ENCODE measurements at places on chromosomes 3 and 15.

DNA sequence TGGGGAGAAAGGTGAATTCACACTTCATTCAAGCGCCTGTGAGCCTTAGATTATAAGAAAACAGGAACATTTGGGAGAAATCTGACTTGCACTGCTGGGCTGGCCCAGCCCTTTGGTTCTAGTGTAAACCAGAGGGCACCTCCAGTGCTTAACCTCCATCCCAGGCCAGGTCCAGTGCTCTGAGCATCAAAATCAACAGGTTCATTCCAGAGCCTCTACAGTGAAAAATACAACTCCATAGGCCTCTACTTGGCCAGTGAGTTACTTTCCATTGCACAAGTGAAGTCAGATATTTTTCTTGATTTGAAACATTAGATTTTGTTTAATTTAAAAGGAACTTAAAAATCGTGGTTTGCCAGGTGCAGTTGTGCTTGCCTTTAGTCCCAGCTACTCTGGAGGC lies 3.0 kb downstream of the SNUPN start:
- no peak for DNase-seq

- DNase-seq = no peak
Observed at GRCh38 chr3:80238152-80238551, 470.4 kb upstream of the ROBO1 start.

DNA sequence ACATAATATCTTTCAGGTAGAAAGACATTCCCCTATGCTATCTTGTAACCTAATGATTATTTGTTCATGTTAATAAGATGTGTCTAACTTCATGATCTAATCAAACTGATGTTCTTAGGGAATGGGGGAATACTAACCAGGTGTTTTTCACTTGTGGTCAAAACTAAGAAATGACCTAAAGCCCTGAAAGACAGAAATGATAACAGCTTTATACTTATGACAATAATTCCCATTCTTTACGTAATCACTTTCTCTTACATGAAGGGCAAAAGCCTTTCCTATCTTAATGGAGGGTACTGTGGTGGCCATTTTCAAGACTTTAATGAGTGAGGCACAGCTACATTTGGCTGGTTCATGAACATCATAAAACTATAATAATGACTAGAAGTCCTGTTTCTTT lies 33.9 kb upstream of the MEIS2 start:
- no peak for DNase-seq

- DNase-seq = no peak
Observed at GRCh38 chr3:11544412-11545181, 99.1 kb downstream of the VGLL4 start.

DNA sequence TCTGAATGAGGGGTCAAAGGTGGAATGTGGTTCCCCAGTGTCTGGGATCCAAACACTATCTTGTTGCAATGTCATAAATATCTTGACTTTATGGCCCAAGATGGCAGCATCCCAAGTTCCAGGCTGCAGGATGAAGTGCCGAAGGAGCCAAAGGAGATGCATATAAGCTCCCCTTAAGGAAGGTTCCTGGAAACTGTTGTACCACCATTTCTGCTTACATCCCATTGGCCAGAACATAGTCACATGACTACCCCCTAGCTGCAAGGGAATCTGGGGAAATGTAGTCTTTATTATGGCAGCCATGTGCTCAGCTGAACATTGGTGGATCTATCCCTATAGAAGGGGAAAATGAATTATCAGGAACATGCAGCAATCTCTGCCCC lies 54.3 kb downstream of the BDH1 start:
- no peak for DNase-seq

GRCh38 chr3:44875596-44875995 lies 1.2 kb downstream of the TGM4 start:
- no peak for DNase-seq

GRCh38 chr3:48664929-48665328 lies 2.2 kb upstream of the CELSR3 start:
- DNase-seq = no peak

GRCh38 chr15:73345658-73346057 lies 23.1 kb downstream of the HCN4 start:
- no peak for DNase-seq

- DNase-seq = no peak
Observed at GRCh38 chr3:46479696-46480095, 15.0 kb upstream of the LTF start.

DNA sequence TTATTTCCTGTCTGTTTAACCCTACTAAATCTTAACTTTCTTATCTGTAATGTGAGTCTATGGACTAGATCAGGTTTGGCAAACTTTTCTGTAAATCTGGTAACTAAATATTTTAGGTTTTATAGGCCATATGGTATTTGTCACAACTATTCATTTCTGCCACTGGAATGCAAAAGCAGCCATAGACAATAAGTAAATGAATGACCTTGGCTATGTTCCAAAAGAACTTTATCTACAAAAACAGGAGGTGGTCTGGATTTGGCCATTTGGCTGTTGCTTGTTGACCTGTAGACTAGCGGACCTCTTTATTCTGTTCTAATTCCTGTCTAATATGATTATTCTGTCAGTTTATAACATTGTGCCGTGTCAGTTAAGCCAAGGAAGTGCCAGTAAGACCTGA lies 314.2 kb downstream of the LPP start:
- no peak for DNase-seq

- no peak for DNase-seq
Observed at GRCh38 chr3:49882166-49882565, 12.5 kb upstream of the CAMKV start.

GRCh38 chr3:120263792-120264191 lies 21.2 kb downstream of the GPR156 start:
- DNase-seq = no peak

Measured in esophagus squamous epithelium (tissue), 5 donors.